Urinary bladder (tissue), 4 donors: ENCODE measurements at places on chromosomes 13 and 19. TPM values are rescaled to one million over a fixed set of nuclear protein-coding genes. Genes with fewer than 3 reads are reported as not detected.

DNA sequence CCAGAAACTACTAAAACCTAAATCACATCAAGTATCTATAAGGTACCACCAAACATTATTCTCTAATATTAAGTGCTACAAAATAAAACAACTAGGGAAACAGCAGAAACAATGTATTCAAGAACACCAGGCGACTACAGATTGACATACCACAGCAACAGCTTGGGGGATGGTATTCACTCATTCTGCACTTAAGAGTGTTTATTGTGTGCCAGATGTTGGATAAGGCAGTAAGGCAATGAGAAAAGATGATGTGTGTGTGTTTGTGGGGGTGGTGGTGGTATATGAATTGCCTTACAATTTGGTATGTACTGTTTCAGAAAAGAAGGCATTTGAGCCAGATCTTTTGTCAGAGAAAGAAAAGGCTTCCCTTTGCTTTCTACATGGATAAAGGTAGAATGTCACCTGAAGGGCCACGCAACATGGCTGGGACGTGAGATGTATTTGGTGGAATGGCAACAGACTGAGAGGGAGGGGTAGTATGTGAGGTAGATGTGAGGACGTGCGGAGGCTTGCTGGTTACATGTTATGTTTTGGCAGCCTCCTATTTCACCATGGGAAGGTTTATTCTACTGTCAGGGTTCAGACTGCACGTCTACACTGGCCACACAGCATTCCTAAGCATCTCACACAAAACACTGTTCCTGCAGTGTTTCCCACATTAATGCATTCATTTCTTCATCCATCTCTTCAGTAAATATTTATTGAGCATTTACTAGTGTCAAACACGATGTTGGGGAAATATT lies 300.7 kb downstream of the KLF12 start:
- no peak for DNase-seq

DNA sequence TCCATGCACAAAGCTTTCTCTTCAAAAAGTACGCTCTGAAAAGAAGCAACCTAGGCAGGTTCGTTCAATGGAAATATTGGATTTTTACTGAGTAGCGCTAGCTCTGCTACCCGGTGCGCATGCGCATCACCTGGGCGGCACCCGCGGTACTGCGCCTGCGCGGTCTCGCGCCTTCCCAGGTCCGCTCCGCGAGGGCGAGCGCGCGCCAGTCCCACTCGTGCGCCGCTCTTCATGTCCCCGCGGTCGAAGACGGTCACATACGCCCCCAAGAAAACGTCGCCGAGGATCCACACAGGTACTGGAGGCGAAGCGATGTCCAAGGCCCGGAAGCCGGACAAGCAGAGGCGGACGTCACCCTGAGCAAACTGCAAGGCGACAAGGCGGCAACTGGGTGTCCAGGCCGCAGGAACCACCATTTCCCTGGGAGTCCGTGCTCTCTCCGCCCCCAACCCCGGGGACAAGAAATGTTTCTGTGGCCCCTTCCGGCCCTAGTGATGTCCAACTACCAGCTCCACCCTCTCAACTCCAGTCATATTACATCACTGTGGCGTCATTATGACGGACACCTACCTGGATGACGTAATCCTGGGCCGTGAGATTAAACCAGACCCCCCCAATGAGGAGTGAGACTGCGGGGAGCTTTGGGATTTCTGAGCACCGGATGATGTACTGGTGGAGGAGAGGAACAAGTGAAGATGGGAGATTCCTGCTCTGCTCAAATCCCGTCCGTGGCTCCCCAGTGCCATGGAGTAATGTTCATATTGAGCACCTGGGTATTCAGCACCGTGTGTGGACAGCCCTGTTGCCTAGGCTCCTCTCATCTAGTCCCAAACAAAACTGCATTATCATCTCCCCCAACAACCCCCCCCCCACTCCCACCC lies 4.8 kb upstream of the KCNC3 start:
- DNase-seq = no peak

DNA sequence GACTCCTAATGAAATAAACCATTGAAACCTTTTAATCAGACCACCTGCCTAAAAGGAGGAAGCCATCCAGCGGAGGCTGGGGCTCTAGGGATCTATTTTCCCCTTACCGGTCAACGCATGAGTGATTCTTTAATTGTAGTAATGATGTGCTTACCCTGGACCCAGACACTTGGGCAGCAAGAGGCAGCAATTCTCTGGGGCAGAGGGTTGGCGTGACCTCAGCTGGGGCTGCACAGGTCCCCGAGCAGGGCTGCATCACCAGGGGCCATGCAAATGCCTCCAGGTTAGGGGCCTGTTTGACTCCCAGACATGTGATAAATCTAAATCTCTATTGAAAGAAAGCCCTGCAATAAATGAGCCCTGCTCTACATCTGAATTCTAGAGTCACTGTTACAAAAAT lies 194.2 kb upstream of the TSHZ3 start:
- no peak for DNase-seq

GRCh38 chr19:58356766-58357480 lies 3.6 kb upstream of the A1BG start:
- DNase-seq = no peak

- DNase-seq = no peak
These were observed 22.8 kb downstream of the RASA3 start for GRCh38 chr13:114109641-114110041.

- no peak for DNase-seq
These were observed 599 bp upstream of the ARHGEF7 start for GRCh38 chr13:111114362-111115060.

DNA sequence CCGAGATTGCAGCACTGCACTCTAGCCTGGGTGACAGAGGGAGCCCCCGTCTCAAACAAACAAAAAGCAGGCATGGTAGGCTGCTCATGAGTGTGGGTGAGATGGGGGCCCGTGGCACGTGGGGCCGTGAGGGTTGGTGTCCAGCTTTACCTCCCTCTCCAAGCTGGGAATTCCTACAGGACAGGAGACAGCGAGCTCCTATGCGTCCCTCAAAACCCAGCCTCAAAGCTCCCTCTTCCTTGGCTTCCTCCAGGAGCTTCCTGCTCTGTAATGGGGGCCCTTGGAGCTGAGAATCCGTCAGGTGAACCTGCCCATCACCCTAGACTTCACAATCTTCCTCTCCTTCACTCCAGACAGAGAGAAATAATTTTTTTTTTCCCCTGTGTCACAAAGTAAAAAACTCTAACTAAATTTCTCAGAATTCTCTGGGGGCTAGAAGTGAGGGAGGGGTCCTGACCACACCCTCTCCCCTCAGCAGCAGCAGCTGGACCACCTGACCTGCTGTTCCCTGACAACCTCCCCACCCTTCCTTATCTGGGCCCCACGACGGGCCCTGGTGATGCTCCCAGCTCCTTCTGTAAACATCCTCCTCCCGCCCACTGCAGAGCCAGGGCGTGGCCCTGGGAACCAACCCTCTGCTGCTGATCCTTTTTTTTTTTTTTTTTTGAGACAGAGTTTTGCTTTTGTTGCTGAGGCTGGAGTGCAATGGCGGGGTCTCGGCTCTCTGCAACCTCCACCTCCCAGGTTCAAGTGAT lies 22.1 kb upstream of the WDR18 start:
- no peak for DNase-seq

DNA sequence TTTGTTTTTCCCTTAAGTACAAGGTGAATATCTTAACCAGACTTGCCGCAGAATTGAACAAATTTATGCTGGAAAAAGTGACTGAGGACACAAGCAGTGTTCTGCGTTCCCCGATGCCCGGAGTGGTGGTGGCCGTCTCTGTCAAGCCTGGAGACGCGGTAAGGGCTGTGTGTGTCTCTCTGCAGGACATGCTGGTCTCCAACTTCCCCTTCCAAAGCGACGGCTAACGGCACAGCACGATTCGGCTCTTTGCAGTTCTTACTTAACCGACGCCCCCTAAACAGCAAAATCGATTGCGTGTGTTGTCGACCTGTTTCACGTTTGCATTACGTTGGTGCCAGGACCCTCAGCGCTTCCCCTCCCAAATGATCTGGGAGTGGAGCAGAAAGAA lies 73.2 kb downstream of the GGACT start:
- DNase-seq = no peak

The SELENOV gene
- total RNA-seq = 0.37 TPM

- no peak for DNase-seq
These were observed 1227.4 kb upstream of the PCDH20 start for GRCh38 chr13:62643007-62643483.

DNA sequence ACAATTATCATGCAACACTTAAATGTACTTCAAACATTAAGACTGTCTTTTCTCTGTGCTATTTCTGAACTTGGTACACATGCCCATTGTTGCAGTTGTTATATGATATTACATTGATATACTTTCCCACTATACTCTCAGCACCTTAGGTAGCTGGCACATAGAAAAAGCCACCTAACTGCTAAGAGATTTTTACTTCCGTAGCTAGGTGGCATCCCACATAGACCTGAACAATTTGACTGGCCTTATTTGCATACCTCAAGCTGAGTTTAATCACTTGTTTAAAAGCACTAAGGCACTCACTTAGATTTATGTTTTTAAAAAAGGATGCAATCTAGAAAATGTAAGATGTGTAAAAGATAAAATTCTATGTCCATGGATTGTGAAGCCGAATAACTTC lies 194.2 kb downstream of the POU4F1 start:
- DNase-seq = no peak

DNA sequence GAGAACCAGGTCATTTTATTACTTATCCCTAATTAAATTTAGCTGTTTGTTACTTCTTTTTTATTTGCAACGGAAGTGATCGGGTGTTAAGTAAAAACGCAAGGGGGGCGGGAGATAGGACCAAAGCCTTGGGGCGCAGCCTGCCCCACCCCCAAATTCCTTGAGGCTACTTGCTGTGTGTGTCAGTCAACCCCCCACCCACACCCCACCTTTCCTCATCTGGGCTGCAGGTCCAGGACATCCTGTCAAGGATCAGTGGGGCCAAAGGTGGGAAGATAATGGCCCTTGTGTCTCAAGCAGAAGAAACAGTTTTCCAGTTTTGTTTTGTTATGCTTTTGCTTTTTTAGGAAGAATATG lies 1.2 kb upstream of the FOXO1 start:
- no peak for DNase-seq

GRCh38 chr19:42378225-42379215 lies 11.6 kb downstream of the CNFN start:
- no peak for DNase-seq

The PPFIA3 gene
- total RNA-seq = 5.2 TPM

GRCh38 chr13:73880365-73880764 lies 253.8 kb downstream of the KLF12 start:
- DNase-seq = no peak

DNA sequence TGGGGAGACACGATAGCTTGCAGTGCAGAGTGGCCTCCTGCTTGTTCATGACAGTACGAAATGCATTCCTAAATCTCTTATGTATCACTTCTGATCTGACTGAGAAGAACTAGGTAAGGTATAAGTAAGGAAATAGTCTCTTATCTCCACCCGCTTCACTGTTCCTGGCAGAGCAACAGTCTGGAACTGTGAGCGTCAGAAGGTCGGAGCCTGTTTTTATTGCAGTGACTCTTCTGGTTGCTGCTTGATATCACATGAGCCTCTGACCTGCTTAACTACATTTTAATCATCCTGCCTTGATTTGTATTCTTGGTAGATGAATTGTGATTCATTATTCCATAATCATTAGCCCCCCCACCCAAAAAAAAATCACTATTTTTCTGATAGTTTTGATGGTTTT lies 69.0 kb downstream of the COL4A2 start:
- DNase-seq = no peak

- no peak for DNase-seq
These were observed 703 bp downstream of the ZNF506 start for GRCh38 chr19:19820774-19821320.

- DNase-seq = no peak
These were observed 1.8 kb downstream of the ETHE1 start for GRCh38 chr19:43524922-43525835.
